ENCODE measurements at places on chromosomes 16 and 17. TPM values are rescaled to one million over a fixed set of nuclear protein-coding genes. Genes with fewer than 3 reads are reported as not detected.

DNA sequence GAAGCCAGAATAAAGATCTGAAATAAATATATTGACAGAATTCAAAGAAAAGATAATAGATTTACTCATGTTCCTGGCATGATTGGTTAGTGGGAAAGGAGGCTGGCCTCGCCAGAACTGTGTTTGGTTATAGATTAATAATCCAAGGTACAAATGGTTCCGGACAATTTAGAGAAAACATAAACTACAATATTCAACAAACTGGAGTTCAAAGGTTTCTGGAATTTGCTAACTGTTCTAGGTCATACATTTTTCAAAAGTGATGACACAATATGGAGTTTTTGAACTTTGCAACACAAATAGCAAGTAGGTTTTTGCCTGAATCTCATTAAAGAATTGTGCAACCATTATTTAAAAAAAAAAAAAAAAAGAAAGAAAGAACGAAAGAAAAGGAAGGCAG, 251.7 kb upstream of the SALL1 start:
- no peak for DNase-seq

DNA sequence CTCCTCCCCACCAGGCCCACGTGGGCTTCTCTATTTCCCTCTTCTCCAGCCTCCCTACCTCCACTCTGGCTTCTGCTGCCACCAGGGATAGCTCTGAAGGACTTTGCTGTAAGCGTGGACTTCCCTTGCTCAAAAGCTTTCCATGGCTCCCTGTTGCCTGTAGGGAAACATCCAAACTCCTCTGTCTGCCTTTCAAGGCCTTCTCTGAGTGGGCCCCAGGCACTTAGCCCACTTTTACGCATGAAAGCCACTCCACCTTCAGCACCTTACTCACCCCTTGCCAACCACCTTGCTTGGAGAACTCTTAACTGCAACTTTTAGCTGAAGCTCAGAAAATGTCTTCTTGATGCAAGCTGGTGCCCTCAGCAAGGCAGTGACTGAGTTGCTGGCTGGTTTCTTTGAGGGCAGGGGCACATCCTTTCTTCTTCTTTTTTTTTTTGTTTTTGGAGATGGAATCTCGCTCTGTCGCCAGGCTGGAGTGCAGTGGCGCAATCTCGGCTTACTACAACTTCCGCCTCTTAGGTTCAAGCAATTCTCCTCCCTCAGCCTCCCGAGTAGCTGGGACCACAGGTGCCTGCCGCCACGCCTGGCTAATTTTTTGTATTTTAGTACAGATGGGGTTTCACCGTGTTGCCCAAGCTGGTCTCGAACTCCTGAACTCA, 52.0 kb upstream of the DLX4 start:
- DNase-seq, result peak; percentile 31

Gene SAMD14
- total RNA-seq, result 5.3 TPM

DNA sequence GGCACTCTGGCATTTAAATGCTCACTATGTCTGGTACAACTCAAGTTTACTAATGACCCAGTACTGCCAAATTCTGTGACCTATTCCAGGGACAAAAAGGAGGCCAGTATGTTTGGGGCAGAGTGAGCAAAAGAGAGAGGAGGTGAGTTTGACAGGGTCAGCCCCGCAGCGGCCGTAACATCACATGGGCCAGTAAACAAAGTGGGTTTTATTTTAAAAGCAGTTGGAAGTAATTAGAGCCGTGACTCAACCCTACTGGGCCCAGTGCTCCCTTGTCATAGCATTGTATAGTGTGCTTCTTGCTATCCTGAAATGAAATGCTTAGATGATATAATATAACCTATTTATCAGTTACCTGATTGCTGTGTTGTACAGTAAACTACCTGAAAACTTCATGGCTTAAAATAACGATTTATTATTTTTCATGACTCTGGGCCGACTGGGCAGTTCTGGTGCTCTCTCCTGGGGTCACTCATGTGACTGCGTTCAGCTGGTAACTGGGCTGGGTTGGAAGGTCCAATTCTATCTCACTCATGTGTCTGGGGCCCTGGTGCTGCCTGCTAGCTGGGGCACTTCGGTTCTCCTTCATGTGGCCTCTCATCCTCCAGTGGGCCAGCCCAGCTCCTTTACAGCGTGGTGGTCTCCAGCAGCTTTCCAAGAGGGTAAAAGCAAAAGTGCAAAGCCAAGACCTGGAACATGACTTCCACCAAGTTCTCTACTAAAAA, 27.4 kb downstream of the IQCK start:
- DNase-seq, result no peak

- no peak for DNase-seq
These were observed 204.7 kb upstream of the CIBAR2 start for GRCh38 chr16:85316944-85317343.

GRCh38 chr16:50502616-50503011, 45.6 kb upstream of the NKD1 start:
- DNase-seq, result no peak

Gene TP53TG3
- total RNA-seq, result not detected

Gene ZDHHC7
- 77.4 TPM for total RNA-seq
